ENCODE measurements at places on chromosomes 5 and 9.
A peak's percentile ranks its signal among the peaks of the same experiment; 100 is the strongest.

- DNase-seq, result no peak
These were observed 7.8 kb upstream of the MTMR12 start for GRCh38 chr5:32320576-32320975.

GRCh38 chr5:67283275-67283987, 86.8 kb upstream of the CD180 start:
- no peak for DNase-seq

GRCh38 chr5:147248561-147248960, 13.7 kb downstream of the STK32A start:
- no peak for DNase-seq

DNA sequence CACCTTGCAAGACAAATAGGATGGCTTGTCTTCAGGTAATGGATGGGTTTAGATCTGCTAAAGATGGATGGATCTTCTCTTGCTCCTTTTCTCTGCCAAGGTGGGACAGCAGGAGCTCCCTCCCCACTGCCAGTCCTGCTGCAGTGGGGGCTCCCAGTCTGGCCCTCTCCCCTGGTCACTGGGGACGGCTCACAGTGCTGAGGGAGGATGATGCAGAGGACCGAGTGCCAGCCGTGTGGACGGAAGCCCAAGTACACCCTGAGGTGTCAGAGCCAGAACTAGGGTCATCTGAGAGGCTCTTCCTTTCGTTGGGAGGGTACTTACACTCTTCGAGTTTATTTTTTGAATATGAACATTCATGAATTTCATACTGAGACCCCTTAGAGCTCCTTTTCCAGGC, 5.7 kb downstream of the CCDC69 start:
- no peak for DNase-seq

- no peak for DNase-seq
These were observed 65.3 kb downstream of the MARCHF3 start for GRCh38 chr5:126965061-126965475.

DNA sequence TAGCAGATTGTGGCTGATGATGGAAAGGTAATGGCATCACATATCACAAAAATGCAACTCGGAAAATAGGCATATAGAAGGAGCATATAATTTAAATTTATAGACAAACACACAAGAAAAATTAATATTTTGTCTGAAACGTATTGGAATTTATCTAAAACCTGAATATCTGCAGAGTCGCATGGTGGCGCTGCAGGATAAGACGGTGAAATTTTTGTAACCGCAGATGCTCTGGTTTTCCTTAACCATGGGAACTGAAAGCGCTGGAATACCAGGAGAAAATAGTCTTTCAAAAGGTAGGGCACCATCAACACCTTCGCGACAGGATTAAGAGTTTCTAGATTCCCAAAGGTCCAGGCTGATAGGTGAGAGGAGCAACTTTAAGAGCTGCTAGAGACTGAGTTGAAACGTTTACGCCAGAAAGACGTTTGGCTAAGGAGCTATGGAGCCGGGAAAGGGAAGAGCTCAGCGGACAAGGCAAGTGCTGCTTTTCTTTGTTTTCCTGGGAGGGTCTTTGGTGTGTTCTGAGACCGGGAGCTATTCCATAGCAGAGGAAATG, 11.0 kb upstream of the PCDHB15 start:
- no peak for DNase-seq

GRCh38 chr9:136831002-136831719, 11.1 kb upstream of the AJM1 start:
- no peak for DNase-seq

DNA sequence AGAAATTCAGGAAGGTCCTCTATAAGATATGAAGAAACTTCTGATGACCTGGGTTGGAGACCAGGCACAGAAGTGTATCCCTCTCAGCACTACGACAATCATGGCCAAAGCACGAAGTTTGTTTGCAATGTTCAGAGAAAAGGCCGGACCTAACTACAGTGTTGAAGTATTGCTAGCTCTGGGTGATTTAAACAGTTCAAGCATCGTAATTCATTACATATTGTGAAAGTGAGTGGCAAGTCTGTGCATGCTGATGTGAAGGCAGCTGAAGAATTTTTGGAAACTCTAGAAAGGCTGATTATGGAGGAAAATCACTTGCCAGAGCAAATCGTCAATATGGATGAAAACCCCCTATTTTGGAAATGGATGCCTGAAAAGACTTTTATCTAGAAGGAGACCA, 67.2 kb upstream of the PANK3 start:
- DNase-seq, result no peak

- DNase-seq, result peak; percentile 83
These were observed 17.3 kb upstream of the ODF2 start for GRCh38 chr9:128438343-128439109.

DNA sequence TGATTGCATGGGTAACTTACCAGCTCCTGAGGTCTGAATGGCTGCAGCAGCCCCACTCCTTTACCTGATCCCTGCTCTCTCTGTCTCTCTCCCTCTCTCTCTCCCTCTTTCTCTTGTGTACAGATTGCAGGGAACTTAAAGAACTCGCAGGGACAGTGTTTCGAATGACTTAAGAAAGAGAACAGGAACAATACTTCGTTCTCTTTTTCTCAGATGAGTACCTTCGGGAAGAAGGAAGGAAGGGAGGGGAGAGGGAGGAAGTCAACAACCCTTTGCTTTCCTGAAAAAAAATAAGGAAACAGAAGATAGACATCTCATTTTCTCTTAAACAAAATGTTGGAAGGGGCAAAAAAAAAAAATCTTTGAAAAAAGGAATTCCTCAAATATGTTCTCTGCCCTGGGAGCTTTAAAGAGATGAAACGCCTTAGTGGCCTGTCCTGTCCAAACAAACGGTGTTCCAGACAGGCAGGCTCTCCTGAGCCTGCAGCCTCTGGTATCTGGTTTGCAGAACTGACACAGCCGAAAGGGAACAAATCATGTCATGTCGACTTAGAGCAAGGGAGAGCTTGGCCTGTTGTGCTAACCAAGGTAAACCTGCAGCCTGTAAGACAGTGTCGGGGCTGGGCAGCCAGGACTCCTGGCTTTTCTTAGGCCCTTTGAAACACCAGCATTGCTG, at the start of gene ZNF366:
Gene ZNF366, minus strand, starts transcription at position 180 of the 676 bp plus-strand sequence. CDS start 45,914 bp downstream, outside the sequence.
- DNase-seq, result no peak

GRCh38 chr5:112865128-112865527, 4.0 kb downstream of the SRP19 start:
- DNase-seq, result no peak

GRCh38 chr9:21016701-21017491, 14.5 kb downstream of the HACD4 start:
- no peak for DNase-seq

- DNase-seq, result peak; percentile 40
These were observed 174.9 kb downstream of the ROR2 start for GRCh38 chr9:91775011-91775707.

- DNase-seq, result no peak
These were observed 61.7 kb downstream of the KLF9 start for GRCh38 chr9:70352802-70353201.

GRCh38 chr9:71769175-71770161, 1.2 kb upstream of the CEMIP2 start:
- DNase-seq, result peak; percentile 37

GRCh38 chr5:128020012-128020411, 63.6 kb upstream of the SLC12A2 start:
- DNase-seq, result no peak

GRCh38 chr5:53944981-53945380, 365.4 kb downstream of the ARL15 start:
- no peak for DNase-seq

GRCh38 chr5:96821260-96821916, 13.6 kb upstream of the ERAP1 start:
- no peak for DNase-seq

GRCh38 chr9:35910613-35911359, 1.5 kb downstream of the SPAAR start:
- DNase-seq, result peak; percentile 24

DNA sequence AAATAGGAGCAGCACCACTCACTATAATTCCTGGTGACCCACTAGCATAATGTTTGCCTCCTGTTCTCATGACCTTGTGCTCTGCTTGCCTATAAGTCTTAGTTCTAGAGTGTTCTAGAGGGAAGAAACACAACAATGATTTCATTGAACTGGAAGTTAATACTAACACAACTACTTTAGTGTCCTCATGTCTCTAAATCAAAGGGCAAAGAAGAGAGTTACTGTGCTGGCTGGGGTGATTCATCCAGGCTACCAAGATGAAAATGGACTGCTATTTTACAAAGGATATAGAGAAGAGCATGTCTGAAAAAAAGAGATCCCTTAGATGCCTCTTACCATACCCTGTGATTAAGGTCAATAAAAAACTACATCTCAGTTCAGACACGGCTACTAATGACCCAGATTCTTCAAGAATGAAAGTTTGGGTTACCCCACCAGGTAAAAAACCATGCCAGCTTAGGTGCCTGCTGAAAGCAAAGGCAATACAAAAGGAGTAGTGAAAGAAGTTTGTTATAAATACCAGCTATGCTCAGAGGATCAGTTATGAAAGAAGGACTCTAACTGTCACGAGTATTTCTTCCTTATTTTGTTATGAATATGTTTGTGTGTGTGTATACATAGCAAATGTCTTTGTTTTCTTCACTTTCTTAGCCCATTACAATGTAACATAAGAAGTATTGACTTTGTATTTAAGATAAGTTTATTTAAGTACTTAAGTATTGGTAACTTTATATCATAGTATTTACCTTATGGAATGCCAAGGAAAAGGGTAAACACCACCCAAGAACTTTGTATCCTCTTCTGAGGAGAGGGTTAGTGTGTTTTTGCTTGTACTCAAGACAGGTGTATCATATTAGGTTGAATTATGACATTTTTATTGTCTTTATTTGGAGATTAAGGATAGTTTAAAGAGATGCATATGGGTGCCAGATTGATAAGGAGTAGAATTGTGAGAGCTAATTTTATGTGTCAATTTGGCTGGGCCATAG, 314.1 kb upstream of the PTGER4 start:
- no peak for DNase-seq

DNA sequence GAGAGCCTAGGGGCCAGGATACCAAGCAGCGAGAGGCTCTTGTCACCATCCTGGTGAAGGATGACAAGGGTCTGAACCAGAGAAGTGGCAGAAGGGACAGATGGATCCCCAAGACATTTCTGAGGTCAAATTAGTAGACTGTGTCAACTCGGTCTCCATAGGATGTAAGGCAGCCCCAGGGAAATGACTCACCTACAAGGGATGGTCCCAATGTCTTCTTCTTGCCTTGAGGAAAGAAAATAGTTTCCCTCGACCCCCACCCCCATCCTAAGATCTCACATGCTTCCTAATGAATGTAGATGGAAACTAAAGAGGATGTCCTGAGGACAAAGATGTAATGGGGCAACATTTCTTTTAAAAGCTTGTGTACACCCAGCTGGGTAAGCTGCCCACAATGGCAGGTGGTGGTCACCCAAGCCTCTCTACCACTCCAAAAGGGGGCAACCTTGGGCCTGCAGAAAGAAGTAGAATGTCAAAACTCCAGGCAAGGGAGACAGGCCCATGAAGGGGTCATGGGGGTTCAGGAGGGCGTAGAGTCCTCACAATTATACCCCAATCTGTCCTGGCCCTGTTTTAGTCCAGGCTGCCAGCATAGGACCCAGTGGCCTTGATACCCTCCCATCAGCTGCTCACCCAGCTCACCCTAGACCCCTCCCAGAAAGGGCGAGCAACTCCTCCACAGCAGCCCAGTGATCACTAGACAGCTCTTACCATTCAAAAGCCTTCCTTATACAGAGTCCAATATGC, 187.4 kb downstream of the ACTL7B start:
- no peak for DNase-seq

- no peak for DNase-seq
These were observed 220.7 kb upstream of the MSX2 start for GRCh38 chr5:174503461-174504265.

GRCh38 chr5:30237189-30237588, 956.3 kb upstream of the CDH6 start:
- no peak for DNase-seq

All from stimulated activated CD4-positive, alpha-beta T cell treated with anti-CD3 and anti-CD28 coated beads, TNF-alpha, amount 100 ng/mL, for 48 hours (primary cell).